ENCODE measurements at places on chromosomes 1 and 21.

DNA sequence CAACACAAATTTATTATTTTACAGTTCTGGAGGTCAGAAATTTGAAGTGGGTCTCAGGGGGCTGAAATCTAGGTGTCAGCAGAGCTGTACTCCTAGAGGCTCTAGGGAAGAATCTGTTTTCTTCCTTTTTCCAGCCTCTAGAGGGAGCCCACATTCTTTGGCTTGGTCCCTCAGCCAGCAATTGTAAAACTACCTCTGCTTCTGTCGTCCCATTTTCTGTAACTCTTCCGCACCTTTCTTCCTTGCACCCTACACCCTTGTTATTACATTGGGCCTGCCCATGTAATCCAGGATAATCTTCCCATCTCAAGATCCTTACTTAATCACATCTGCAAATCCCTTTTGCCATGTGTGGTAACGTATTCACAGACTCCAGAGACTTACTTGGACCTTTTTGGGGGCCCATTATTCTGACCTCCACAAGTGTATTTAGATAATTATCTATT is 24.8 kb upstream of the THEM4 start:
- no peak for DNase-seq

- no peak for DNase-seq
Observed at GRCh38 chr1:43388613-43389012, 987 bp downstream of the MED8 start.

DNA sequence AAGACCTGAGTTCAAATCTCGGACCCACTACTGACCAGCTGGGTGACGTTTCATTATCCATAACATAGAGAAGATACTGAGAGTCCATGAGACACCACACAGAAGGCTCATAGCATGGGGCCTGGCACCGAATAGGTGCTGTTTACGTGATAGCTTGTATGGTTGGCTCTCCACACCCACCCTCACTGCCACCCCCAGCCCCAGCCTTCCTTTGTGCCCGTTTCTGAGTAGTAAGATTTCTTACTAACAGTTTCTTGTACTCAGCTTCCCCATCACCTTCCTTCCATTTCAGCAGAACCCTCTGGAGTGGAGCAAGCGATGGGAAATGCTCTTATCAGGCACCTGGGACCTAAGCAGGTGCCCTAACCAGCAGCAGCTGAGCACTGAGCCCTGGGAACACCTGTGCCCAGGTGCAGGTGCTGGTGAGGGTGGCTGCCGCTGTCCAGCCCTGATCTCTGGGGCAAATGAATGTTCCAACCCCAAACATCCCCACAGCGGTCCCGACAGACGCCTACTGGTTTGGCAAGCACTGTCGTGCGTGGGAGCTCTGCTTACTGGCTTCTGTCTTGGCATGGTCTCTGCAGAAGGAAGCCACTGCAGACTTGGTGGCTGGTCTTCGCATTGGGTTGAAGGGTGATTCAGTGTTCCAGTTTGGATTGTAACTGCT is 225.4 kb downstream of the CAMTA1 start:
- no peak for DNase-seq

GRCh38 chr1:153509729-153510354 is 25.9 kb downstream of the S100A6 start:
- no peak for DNase-seq

GRCh38 chr21:42632336-42632751 is 21.1 kb upstream of the PDE9A start:
- DNase-seq = no peak

DNA sequence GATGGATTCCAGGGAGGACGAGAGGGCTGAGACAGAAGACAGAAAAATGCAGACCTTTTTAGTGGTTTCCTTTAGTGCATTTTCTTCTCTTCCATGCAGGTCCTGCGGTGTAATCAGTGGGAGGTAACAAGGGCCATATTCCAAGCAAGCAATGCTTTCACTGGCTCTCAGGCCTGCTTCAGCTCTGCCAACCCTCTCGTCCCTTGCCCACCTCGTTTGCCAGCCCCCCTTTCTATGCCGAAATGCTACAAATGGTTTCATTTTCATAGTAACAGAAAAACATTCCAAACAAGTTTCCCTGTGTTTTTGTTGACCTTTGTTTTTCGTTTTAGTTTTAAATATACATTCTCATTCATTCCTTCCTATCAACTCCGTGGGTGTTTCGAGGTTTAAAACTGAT is 443.1 kb downstream of the TTLL7 start:
- no peak for DNase-seq

DNA sequence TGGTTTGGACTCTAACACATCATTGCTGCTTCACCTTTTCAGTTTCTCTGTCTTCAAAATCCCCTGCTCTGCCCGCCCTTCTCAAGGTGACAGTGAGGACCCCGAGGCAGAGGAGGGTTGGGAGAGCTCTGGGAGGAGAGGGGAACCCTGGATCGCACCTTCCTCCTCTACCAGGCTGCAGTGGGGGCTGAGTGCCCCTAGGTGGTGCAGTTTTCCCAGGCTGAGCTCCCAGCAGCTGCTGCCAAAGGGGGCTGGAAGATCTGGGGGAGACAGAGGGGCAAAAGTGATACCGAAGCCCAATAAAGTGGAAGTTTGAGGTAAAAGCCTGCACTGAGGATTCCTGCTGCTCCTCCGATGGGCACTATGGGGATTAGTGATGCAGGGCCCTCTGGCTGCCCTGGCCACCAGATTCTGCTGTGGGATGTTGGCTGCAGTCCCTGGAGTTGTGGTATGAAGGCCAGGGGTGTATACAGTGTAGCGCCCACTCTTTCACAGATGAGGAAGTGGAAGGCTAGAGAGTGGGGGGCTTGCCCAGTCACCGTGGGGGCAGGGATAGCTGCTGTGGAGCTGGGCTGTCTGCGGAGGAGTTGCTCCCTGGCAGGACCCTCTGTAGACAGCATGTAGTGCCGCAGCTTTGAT is 40.7 kb upstream of the SCMH1 start:
- DNase-seq = no peak

DNA sequence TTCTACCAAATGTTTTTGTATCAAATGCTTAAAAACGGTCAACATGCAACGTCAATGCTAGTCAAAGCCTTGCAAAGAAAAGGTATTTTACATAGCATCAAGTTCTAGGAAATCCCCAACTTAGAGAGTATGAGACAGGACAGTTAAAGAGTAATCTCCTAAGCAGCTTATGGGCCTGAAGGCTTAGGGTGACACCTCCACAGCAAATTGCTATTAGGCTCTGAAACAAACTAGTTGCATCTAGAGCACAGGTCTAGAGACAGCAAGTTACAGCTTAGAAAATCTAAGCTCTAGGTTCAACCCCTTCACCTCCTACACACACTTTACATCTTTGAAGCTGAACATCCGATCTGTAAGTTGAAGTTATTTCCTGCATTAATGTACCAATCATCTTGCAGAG is 13.7 kb downstream of the PABPC4 start:
- no peak for DNase-seq

GRCh38 chr1:110068646-110069403 is 1.6 kb downstream of the ALX3 start:
- DNase-seq = no peak

DNA sequence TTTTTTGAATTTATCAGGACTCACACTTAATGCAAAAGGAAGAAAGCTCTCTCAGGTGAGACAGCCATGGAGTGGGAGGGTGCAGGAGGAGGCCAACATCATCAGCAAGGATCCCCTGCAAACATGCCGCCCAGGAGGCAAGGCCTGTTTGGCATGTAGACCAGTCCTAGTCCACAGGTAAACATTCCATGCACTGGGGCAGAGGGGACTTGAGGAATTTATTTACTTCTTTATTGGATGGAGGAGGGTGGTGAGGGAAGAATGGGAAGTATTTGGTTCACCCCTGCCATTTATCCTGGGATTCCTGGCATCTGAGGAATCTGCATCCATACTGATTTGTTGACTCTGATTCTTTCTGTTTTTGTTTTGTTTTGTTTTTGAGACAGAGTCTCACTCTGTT is 1.5 kb upstream of the UQCRHL start:
- no peak for DNase-seq

DNA sequence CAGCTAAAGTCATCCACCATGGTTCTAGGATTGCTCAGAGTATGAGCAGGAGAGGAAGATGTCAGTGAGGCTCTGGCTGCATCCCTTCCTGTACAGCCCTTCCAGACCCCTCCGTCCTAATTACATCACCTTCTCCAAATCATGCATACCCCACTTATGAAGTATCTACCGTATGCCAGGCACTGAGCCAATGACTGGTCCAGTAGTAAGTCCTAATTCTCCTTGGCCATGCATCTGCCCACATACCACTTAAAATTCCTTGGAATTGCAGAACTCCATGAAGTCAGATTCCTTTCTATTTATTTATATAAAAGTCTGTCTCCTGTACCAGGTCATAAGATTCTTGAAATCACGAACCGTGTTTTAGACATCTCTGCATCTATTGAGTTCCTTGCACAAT is 106.1 kb downstream of the SEC16B start:
- DNase-seq = no peak

DNA sequence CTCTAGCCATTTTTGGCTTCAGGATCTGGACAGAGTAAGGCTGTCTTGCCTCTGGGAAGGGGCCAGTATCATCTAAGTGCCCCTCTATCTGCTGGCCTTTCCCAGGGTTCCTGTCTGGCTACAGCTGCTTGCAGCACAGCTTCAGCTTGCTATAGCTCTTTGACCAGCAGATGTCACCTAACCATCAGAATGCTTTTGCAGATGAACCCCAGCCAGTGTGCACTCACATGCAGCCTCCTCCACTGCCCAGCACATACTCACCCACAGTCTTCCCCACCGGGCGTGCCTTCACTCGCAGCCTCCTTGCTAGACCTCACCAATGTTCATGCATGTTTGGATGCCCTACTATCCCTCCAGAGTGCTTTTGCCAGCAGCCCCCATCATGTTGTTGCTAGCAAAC is 769.0 kb downstream of the BRINP3 start:
- DNase-seq = no peak

DNA sequence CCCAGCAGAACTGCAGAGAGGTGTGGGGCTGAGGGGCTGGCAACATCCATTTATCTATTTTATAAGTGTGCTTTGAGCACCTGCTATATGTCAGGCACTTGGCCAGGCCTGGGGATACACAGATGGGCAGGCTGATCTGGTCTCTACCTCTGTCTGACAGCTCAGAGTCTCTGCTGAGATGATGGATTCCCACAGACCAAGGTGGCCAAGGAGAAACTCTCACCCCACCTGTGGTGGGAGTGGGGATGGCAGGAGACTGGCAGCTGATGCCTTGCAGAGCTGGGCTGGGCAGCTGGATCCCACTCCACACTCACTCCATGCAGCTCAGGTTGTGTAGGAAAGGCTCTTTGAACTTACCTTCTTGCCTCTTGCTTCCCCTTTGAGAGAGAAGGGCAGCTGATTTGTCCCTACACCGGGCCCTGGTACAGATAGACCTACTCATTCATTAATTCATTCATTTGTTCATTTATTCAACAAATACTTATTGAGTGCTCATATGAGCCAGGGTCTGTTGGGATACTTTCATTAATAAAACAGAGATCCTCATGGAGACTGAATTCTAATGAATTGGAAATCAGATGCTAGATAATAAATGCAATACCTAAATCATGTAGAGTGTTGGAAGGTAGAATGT is 9.0 kb downstream of the ADORA1 start:
- DNase-seq = no peak
